ENCODE measurements at places on chromosomes 7 and 10.

DNA sequence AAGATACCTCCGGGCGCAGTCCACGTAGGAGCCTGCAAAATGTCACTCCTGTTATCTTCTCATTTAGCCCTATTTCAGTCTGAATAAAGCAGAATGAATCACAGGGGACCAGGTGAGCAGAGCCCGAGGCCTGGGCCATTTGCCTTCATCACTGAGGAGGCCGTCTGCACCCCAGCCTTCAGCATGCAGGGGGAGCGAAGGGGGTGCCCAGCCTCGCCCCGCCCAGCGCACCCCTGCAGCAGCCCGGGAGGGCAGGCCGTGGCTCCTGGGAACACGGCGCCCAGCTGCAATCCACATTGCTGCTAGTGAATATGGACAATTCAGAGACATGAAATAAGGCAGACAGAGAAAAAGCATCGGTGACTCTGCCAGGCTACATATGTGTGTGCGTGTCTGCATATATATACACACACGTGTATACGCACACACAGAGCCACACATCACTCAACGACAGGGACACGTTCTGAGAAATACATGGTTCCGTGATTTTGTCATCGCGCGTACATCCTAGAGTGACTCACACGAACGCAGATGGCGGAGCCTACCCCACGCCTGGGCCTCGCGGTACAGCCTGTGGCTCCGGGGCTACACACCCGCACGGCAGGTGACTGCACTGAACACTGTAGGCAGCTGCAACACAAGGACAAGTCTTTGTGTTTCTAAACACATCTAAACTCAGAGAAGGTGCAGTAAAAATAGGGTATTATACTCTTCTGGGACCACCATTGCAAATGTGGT lies 15.2 kb upstream of the ELFN1 start:
- DNase-seq = no peak

DNA sequence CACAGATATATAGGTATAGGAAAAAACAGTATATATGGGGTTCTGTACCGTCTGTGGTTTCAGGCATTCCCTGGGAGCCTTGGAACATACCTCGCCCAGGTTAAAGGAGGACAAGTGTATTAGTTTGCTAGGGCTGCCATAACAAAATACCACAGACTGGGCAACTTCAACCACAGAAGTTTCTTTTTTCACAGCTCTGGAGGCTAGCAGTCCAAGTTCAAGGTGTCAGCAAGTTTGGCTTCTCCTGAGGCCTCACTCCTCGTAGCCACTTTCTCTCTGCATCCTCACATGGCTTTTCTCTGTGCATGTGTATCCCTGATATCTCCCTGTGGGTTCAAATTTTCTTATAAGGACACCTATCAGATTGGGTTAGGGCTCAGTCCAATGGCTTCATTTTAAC lies 189.1 kb downstream of the DNAH11 start:
- DNase-seq = no peak

GRCh38 chr10:71817831-71818655 lies 33.0 kb downstream of the PSAP start:
- no peak for DNase-seq

DNA sequence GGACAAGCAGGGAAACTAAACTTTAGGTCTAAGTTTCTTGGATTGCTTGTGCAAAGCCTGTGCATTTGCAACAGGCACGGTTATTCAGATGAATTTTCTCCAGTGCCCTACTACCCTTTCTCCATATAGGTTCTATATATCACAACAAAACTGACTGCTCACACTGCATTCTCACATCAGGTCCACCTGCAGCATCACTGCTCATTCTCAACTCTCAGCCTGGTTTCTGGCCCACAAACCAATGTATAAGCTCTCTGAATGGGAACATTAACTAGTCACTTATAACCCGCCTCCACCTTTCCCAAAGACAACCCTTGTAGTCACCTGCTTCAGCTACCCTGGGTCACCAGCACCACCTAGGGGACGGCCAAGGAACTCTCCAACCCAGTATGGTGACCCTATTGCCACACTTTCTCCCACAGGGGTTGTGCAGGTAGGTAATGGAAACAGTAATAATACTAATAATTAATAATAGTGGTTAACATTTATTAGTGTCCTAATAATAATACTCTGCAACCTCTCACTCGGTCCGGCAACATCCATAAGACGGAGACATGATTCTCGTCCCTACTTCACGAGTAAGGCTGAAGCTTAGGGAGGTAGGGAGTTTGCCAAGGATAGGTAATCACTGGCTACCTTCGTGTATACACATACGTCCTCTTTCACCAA lies 97.3 kb downstream of the CLEC2L start:
- DNase-seq = peak; percentile 26

GRCh38 chr10:80413271-80413996 lies 5.1 kb downstream of the PRXL2A start:
- DNase-seq = no peak

- DNase-seq = no peak
Observed at GRCh38 chr10:114911801-114912469, 26.1 kb upstream of the TRUB1 start.

DNA sequence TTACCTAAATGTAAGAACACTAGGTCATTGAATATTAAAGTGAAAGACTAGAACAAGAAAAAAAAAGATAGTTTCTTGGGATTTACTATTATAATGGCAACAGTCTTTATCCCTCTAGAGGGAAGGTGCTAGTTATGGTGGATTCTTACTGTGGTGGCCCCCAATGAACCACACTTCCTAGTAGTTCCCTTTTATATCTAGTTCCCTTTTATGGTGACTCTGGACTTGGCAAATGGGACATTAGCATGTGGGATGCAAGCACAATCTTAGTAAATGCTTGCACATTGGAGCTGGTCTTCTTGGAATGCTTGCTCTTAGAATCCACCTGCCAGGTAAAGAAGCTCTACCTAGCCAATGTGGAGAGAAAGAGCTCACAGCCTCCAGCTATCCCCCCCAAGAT lies 430.2 kb downstream of the LRMDA start:
- no peak for DNase-seq

DNA sequence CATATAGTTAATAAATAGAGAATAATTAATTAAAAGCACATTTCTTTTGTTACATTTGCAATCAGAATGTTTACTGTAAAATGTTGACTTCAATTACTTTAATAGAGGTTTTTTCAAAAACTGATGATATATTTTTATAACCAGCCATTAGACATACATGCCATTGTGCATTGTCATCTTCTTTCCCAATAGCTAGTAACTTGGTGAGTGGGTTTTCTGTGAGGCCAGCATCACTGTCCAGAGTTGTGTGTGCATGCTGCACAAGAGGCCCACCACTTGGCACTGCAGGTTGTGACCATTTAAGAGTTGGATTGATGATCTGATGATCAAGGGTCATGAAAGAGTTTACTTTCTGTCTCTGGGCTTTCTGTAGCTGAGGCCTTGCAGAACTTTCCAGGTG lies 46.5 kb downstream of the TFEC start:
- DNase-seq = no peak

DNA sequence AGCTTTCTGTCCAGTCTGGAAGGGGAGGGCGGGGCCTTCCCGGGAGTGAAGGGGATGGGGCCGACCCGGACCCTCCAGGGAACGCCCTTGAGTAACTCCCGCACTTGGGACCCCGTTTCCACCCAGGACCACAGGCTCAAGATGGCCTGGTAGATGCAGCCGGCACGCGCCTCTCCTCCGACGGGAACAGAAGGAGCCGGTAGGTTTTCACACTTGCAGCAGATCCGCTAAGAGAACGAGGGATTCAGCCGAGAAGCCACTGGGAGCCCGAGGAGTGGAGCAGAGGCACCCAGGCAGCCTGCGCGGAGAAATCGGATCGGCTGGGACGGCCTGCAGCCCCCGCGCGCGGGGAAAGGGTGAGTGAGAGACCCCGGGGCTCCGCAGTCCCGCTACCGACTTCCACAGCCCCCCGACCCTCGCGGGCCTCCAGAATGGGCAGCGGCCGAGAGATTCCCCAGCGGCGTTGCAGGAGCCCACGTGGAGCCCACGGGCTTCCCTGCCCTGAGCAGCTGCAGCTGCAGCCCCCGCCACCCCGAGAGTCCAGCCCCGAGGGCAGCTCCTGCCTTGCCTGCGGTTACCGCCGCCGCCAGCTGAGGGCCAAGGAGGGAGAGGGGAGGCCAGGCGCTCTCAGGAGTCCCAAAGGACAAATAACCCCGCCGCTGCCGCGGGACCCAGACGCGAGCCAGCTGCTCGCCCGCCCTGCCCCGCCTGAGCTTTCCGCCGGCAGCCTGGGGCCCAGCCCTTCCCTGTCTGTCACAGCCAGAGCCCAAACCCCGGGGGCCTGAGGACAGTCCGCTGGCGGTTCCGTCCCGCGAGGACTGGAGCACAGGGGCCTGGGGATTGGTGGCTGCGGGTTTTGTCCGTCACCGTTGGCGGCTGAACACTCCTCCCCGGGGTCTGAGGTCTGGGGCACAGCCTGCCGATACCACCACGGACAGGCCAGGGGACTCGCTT lies 21.8 kb downstream of the IFT22 start:
- no peak for DNase-seq

DNA sequence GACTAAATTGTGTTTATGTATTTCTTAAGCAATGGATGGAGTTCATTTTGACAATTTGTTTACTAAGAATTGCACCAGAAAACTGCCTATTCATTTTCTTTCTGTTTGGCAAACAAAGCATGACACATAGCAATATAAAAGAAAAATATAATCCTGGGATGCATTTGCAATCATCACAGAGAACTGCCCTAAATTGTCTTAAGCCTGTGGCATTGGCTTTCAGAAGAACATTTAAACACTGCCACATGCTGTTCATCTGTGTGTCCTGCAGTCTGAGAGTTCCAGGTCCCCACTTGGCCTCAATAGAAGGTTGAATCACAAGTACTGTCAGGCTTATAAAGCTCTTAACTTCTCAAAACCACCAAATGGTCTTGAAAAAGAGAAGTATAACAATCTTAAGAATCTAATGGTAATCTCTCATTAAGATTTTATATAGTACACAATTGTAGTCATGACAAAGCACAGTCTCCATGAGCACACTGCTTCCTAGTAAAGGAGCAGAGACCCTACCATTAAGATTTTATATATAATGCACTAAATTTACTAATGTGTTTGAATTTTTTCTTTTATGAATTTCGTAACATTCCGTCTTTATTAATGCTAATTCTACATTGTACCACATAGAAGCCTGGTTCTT lies 29.9 kb downstream of the RNLS start:
- peak; percentile 54 for DNase-seq

DNA sequence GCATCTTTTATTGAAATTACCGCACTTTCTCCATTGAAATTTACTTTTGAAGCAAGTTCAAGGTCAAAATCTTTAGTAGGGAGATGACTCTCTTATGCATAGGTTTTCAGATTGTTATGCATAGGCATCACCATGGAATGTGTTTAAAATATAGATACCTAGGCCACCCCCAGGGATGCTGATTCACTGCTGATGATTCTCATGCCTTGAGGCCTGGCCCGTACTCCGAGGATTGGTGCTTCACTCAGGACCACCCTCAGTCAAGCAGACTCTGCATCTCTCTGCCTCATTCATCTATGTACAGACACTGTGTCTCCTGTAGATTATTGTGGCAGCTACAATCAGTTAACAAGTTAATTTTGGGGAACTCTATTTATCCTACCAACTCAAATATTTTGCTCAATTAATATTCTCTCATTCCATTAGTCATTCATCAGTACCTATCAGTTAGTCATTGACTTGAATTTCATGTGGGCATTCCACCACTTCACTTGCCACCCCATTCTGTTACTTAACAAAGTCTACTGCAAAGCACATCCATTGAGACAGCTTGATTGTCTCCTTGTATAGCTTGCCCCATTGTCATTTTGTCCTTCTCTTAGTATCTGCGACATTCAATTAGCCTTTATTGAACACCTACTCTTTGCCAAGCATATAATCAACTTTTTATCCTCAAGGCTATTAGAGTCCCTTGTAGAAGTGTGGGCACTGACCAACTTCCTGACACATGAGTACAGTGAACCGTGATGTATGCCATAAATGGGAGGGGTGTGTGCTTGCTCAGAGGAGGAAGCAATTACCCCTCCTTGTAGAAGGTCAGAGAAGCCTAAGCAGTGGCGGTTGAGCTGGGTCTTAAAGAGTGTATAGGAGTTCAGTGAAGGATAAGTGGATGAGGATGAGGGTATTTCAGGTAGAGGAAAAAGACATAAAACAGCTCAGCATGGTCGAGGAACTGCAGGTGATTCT lies 255.6 kb upstream of the BMPER start:
- no peak for DNase-seq
